ENCODE measurements at places on chromosomes 7 and 10. TPM values are rescaled to one million over a fixed set of nuclear protein-coding genes. Genes with fewer than 3 reads are reported as not detected.

GRCh38 chr7:73918926-73919693 lies 58.2 kb downstream of the TMEM270 start:
- no peak for DNase-seq

The NPSR1 gene
- total RNA-seq, result not detected

The ZEB1 gene
- total RNA-seq, result 172 TPM

The SLC29A3 gene
- 2.3 TPM for total RNA-seq

The NMT2 gene
- 21.0 TPM for total RNA-seq

Measured in fibroblast of lung (primary cell).